Progenitor cell of endocrine pancreas (in vitro differentiated cells): ENCODE measurements at places on chromosomes 11 and 22. TPM values are rescaled to one million over a fixed set of nuclear protein-coding genes. Genes with fewer than 3 reads are reported as not detected.

LRP4 gene
- total RNA-seq = 8.7 and 11.0 TPM in 2 replicates

KREMEN1 gene
- total RNA-seq = 10.5 and 11.5 TPM in 2 replicates

RASD2 gene
- 0.07 TPM in 1 of 2 replicates, not detected in the other for total RNA-seq

DNA sequence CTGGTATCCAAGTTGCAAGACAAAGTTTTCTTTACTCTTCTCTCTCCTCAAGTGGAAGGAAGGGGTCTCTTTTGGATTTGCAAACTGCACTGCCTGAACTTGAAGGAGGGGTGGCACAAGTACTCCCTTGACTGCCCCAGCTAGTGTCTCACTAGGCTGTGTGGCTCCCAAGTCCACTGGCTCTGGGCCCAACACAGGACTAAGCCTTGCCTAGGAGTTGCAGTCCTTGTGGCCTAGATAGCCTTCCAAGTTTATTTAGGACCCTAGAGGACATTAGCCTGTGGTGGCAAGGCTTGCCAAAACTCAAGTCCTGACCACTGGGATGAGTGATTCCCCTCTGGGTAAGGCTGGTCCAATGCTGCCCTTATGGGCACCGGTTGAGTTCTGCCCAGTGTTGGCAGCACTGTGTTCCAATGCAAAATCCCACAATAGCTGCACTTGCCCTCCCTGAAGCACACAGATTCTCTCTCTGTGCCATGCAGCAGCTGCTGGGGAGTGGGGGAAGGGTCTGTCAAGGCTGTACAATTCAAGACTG, 10.2 kb upstream of the WEE1 start:
- DNase-seq = no peak
